ENCODE measurements at places on chromosomes 5 and 9.

DNA sequence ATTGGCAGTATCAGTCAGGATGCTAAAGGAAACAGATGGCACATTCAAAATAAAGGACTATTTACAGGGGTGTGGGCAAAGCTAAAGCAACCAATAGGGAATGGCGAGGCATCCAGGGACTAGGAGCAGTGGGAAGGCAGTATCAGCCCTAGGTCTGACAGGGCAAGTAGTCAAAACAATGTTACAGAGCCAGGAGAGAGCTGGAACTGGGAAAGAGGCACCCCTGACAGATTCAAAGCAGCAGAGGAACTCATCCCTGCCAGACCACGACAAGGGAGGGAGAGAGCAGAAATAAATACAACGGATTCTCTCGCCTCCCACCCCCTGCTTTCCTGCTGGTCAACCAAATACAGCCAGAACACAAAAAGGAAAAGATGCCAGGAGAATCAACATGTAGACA, 371.5 kb downstream of the NR2F1-AS1 start:
- no peak for DNase-seq

GRCh38 chr9:136403538-136403914, 3.6 kb upstream of the SNAPC4 start:
- no peak for DNase-seq

- DNase-seq: no peak
Measured at GRCh38 chr5:173290477-173291131, 37.6 kb downstream of the STC2 start.

DNA sequence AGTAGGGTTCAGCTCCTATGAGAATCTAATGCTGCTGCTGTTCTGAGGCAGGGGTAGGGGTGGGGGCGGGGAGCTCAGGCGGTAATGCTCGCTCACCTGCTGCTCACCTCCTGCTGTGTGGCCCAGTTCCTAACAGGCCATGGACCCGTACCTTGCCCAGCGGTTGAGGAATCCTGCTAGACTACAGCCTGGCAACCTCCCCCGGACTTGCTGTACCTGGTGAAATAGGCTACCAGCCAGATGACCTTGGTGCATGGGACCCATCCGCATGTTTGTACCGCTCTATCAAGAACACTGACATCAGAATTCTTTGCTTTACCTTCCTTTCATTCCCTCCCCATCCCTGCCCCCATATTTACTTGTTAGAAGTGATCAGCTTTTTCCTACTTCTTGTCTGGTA, 15.3 kb downstream of the IL31RA start:
- no peak for DNase-seq

DNA sequence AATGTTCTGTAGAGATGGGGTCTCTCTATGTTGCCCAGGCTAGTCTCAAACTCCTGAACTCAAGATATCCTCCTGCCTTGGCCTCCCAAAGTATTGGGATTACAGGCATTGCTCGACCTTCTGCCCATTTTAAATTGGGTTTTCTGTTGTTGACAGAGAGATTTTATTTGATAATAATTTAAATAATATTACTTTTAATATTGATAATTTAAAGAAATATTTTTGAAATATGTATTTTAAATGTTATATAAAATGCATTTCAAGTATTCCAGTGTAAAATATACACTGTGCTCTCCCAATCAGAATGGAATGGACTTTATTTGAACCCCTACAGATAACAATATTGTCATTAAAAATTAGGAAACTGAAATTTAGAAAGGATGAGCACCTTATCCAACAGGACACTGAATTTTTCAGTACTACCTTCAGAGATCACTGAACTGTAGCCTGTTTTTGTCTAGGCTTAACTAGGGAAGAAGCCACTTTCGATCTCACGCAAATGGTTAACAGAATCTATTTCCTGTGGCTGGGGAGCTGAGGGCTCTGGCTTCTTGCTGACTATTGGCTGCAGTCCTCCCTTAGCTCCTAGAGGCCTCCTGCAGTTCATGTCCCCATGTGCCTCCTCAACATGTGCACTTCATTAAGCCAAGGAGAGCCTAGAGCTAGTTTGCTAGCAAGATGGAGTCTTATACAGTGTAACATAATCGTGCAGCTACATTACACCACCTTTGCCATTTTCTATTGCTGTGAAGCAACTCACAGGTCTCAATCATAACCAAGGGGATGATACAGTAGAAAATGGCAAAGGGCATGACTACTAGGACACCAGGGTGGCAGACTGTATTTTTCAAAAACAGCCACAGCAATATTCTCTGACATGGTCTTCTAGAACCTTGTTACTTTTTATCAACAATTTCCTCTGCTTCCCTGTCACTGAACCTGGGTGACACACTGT, 150.0 kb downstream of the CDC42SE2 start:
- DNase-seq: no peak

- no peak for DNase-seq
Measured at GRCh38 chr9:124012368-124013301, 1.1 kb downstream of the LHX2 start.

GRCh38 chr5:36704131-36704530, 97.7 kb downstream of the SLC1A3 start:
- DNase-seq: no peak

GRCh38 chr5:66362687-66363086, 218.6 kb downstream of the SREK1 start:
- DNase-seq: no peak

DNA sequence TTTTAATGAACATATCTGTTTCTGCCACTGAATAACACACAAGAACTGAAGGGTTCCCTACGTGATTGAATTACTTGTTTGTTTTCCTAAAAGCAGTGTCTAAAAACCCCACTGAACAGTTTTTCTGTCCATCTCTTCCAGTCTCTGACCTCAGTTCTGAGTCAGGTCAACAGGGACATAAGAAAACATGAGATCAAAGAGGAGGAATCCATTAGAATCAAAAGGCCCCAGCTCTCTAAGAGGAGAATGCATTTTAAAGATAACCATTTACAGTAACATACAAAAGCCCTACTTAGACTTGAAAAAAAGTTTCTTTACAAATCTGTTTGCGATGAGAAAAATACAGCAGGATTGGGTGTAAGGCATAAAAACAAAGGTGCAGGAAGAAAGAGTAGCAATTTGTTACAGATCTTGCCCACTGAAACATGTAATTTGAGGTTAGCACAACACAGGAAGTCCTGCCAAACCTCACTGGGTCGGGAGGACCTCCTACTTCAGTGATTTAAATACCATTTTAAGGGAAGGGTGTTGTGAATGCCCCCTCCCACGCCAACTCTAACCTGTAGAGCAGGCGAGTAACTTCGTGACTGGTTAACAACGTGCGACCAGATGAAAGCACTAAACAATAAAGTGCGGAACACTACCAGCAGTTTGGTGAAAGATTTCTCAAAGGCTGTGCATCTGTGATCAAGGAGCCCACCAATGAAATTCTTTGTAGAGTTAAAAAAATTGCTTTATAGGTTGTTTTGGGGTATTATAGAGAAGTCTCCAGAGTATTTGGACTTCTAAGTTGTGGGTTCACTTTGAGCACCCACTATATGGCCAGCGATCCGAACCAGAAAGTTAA, 1.3 kb downstream of the QSOX2 start:
- no peak for DNase-seq

DNA sequence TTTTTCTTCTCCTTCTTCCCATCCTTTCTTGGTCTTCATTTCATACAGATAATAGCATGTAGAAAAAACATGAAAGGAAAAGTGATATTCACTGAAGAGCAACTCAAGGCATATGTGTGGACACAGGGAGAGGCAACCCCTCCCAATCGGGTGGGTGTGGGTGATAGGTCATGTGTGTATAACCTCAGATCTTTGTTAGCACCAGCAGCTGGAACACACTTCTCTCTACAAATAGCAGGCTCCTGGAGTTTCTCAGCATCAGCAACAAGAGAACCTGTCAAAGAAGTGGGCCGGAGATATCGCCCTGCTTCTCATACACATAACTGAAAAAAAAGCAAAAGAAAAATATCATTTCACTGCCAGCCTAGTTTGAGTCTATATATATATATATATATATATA, 426.4 kb downstream of the DTWD2 start:
- DNase-seq: no peak

All from PC-3 (cell line).